HL-60 (cell line): ENCODE measurements at places on chromosomes 1 and 21.

- DNase-seq = no peak
Observed at GRCh38 chr21:44916965-44917364, 3.7 kb downstream of the ITGB2 start.

- DNase-seq = no peak
Observed at GRCh38 chr1:173393659-173394000, 83.5 kb upstream of the PRDX6 start.

- no peak for DNase-seq
Observed at GRCh38 chr1:108502138-108502537, 52.0 kb downstream of the NBPF6 start.

DNA sequence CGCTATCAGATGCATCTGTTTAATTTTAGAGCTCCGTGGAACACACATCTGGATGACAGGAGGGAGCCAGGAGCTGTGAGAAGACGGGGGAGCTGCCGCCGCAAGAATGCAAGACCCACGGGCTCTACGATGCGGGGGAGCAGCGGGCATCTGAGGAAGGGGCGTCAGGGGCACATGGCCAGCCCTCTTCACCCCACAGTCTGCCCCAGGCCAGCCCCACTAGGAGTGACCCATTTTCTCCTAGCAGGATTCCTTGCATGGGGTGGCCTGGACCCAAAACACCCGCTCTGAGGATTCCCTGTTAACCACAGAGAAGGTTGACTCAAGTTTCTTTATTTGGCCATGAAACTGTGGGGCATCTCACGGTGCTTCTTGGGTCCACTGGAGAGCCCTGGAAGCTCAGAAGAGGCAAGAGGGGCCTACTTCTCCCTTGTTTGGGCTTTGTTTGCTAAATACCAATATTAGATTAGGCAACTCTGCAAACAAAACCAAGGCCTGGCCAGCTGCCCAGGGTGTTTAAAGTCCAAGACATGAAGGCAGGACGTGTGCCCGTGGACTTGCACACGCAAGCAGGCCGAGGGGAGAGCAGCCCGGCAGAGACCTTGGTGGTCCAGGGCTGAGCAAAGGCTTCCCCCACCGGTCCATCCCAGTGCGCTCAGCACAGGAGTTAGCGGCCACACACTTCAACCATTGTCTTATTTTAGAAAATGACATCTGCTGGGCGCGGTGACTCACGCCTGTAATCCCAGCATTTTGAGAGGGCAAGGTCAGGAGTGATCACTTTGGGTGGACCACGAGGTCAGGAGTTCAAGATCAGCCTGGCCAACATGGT, 89.8 kb downstream of the DHRS3 start:
- DNase-seq = no peak

DNA sequence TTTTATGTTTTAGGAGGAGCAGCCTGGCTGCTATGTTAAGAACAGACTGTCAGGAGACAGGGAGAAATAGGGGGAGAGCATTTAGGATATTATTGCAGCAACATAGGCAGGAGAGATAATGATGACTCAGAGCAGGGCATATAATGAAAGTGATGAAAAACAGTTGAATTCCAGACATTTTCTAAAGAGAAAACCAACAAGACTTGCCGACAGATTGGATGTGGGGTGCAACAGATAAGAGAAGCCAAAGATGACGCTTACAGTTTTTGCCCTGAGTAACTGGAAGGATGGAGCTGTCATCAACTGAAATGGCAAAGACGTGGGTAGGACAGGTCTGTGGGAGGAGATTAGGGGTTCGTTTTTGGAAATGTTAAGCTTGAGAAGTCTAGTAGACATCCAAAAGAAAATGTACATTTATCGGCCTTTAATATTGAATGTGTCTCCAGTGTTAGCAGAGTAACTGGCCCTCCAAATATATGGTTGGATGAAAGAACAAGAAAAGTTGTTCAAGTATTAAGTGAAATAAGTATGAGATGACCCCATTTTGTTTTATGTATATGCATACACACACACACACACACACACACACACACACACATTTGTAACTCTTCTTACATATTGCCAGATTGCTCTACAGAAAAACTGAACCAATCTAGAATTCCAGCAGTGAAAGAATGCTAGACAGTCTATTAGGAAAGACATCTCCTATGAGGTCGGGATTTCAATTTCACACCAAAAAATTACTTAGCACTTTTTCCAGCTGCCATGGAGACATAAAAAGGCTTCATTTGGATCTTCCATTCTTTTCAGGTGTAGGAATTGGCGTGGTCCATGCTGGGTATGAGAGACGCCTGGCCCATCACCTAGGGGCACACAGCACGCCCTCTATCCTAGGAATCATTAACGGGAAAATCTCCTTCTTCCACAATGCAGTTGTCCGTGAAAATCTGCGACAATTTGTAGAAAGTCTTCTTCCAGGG, 17.2 kb downstream of the DNAJC16 start:
- DNase-seq = no peak

DNA sequence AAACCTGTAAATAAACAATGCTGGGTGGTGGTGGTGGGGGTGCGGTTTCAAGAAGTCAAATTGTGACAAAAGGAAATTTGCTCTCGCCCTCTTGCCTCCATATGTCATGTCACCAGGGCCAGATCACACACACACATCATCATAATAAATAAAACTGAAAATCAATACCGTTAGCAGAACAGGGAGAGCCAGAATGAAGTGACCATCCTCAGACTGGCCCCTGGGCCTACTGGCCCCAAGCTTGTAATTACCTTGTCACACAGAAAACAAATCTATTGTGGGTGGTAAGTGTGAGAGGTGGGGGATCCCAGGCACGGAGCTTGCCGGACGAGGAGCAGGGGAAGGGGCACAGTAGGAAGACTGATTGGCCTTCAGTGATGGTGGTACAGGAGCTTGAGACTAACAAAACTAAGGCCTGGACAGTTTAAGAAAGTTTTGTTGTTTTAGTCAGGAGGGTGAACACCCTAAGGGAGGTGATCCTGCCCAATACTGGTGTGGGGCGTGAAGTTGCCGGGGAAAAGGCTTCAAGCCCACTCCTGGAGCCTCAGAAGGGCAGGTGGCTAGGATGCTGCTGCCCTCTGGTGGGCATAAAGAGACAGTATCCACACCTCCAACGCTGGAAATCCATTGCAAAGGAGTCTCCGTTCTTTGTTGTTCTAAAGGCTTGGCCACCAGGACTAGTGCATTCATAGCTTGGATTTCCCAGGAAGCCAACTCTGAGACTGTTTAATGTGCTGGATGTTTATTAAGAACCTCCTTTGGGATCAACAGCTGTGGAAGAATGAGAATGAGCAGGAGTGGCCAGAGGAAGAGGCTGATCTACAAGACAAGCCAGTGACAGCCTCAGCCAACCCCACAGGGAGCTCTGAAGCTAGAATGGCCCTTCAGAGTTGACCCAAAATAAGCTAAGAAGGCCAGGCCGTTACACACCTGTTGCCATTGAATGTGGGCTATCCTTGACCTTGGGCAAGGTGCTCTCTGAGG, 8.1 kb upstream of the C1orf216 start:
- DNase-seq = peak; percentile 41

DNA sequence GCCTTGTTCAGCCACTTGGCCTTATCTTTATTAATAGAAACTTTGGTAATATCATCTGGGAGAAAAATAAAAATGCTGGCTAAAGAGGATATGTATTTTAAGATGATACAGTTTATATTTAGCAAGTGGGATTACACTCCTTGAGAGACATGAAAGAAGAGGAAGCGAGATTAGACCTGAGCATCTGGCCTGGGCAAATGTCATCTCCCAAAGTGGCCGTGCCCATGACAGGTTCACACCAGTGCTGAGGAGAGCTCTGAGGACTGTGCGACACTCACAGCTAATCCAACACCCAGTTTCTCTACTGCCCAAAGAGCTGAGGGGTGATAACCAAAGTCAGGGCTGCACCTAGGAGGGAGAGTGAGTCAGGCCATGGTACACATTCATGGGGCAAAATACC, 121.7 kb upstream of the DUSP10 start:
- no peak for DNase-seq

DNA sequence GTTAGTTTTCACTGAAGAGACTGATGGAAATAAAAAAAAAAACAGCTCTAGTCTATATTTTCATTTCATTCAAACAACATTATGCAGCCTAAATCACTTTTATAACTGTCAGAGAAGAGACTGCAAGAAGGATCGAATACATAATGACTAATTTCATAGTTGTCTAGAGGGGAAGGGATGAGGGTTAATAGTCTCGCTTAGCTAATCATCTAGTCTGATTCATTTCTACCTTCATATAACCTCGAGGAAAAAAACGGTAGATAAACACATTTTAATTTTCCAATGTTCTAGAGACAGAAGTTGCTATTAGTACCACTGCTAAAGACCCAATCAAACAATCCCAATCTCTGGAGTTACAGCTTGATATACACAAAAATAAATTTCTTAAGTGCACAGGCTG, 3.5 kb downstream of the FUBP1 start:
- DNase-seq = no peak

DNA sequence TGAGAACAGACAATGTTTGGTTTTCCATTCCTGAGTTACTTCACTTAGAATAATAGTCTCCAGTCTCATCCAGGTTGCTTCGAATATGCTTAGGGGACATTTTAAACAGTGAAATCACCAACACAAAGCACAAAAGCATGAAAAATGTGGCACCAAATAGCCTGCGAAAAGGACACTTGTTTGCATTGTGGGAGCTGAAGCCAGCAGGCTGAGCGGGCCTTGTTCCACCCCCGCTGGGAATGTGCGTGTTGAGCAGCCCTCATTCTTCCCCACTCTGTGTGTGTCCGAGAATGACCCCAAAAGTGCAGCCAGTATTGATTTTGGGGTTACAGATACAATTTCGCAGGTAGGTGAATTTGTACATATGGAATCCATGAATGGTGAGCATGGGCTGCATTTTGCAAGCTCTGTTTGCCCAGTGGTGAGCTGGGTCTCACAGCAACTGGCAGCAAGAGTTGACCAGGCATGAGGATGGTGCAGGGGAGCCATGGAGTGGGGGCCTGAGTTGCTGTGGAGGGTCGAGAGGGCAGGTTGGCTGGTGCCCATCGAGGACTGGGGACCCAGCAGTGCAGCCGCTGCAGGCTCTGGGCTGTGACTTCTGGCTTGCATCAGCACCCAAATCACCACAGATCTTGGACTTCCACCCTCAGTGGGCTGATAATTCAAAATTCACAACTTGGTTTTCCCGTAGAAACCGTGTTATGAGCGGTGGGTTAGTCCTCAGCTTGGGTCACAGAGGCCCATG, 29.4 kb downstream of the NENF start:
- DNase-seq = no peak

DNA sequence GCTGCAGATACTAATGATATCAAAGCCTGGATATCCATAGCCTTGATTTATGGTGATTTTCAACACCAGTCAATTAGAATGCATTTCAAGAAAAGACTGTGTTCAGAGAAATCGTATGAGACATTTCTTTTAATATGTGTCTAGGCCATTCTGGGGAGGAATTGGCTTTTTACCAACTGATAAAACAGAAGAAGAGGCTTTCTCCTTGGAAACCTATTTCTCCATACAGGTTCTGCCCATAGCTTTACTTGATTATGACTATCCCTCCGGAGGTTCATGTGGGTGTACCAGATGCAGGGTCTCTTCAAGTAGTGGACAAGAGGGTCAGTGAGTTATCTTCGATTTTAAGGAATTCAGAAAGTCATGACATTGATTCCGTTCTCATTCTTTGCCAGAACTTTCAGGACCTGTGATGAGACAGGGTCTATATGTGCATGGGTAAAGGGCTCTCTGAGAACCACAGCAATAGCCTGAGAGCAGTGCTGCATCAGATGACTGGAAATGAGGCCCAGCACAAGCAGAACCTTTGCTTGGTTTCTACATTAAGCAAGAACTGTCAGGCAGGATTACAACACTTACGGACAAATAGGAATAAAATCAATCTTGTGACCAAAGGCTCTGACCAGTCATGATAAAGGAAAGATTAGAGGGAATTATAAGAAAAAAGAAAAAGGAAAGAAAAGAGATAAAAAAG, 263.7 kb upstream of the SGIP1 start:
- peak; percentile 45 for DNase-seq

- no peak for DNase-seq
Observed at GRCh38 chr1:30423570-30423969, 299.8 kb downstream of the MATN1 start.

DNA sequence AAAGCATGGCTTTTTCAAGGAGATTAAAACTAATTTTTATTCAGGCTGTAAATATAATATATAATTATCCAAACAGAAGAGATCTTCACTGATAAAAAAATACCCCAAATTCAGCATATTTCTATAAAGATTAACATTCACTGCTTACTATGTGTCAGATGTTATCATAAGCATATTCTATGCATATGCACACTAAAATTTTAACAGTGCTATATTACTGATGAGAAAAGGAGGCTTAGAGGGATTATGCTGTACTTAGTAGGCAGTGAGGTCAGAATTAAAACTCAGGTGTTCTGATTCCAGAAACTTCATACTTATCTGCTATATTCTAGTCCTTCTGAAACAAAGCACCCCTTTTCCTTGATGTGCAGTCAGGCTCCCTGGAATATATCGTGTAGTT, 33.8 kb upstream of the ATP6V1G3 start:
- no peak for DNase-seq

GRCh38 chr1:16727190-16728111, 12.9 kb upstream of the RNU1-4 start:
- peak; percentile 38 for DNase-seq

DNA sequence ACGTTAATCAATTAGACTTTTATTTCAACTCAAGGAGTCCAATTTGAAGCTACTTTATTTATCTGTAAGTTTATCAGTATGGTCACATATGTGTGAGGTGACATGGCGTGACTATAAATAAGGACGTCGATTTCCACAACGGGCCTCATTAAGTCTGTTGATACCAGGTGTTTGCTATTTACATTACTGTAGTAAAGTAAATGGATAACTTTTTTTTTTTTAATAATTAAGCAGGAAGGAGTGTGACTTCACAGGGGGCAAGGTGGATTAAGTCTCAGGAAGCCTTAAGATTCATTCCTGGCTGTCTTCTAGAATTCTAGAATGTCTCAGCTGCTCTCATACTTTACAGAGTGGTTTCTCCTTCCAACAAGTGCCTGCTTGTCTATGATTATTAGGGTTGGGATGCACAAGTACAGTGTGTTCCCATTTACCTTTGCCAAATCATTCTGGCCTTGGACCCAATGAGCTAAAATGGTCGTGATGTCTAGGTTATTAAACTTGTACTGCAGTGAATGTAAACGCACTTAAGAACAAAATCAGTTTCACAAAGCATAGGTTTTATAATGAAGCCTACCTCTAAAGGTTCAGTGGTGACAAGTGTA, 15.5 kb downstream of the MAP3K7CL start:
- no peak for DNase-seq

DNA sequence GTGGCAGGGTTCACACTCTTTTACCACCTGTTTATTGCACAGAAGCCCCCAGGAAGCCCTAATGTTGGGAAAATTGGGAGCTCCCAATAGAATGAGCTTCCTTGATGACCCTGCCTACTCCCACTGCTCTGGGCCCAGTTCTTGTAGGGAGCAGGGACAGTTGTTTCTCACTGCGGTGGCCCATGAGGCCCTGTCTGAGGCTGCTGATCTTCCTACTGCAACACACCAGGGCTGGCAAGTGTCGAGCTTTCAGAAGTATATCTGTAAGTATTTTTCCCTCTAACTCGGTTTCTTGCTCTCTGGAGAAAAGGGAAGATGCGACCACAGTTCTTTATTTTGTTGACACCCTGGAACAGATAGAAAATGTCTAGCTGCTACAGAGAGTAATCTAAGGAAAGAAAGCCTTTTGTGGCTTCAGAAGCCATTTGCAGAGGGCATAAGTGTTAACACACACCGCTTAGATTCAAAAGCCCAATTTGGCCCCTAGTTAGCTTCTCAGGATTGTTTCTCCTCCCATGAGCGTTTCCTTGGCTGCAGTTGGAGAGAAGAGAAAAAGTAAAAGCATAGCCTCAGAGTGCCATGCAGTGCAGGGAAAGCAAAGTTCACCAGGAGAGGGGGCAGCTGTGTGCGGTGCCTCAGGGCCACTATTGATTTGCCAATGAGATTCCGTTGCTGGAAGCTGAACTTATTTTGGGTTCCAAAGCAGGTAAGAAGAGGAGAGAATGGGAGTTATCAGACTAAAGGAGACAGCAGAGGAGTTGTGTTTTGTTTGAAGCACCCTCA, 102.6 kb downstream of the SELENOF start:
- no peak for DNase-seq
